ENCODE measurements at places on chromosomes 3 and 15.

DNA sequence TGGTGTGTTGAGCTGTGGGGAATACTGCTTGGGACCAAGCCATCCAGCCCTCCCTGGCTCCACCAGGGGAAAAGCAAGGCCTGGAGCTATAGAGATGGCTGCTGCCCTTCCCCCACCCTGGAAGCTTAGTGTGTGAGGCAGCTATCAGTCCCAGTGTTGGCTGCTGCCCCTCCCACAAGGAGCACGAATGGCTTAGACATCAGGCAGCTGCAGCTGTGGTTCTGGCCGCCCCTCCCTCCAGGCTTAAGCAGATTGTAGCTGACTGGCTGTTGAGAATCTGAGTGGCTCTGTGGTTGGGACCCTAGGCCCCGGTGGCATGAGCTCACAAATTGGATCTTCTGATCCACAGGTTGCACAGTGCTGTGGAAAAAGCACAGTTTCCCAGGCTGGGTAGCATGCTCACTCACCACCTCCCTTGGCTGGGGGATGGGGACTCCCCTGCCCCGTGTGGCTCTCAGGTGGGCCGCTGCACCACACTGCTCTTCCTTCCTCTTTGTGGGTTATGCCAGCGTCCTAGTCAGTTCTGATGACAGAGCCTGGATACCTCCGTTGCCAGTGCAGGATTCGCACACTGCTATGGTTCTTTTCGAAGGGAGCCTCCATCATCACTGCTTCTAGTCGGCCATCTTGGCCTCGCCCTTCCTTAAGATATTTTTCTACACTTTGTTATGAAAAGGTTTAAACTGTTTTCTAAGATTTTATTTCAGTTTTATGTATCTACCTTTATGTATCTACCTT is 21.2 kb upstream of the SUCNR1 start:
- no peak for DNase-seq

- no peak for DNase-seq
These were observed 16.2 kb downstream of the DHFR2 start for GRCh38 chr3:94046533-94046932.

DNA sequence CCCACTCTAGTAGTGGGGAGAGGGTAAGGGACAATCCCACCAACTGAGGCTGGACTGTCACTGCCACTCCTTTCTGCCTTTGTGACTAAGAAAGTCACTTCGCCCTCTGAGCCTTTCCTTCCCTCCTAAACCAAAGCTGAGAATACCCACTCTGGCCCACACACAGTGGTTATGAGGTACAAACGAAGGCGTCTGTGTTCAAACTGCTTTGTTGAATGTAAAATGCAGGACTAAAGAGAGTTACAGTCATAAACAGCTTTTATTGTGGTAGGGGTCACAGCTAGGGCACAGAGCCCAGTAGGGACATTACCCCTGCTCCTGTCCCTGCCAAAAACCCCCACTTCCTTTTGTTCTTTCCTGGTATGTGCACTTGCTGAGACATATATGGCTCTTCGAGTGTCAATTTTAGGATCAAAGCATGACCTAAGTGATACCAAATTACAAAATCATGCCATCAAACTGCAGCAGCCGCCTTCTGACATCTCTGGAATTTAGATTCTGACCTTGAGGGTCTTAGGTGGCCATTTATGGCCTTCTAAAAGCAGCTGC is 45.1 kb downstream of the CTDSPL start:
- no peak for DNase-seq

DNA sequence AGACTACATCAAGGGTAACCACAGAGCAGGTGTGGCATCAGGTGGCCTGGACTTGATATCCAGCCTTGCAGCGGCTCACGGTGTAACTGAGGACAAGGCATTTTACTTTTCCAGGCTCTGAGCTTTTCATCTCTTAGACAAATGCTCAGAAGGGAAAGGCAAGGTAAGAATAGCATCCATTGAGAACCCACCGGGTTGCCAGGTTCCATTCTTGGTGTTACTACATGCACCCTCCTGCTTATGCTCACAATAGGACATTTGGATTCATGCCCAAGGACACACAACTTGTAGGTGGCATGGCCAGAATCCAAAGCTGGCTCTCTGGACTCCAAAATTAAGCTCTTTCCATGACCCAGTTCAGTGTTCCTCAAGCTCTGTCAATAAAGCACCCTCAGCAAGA is 85.5 kb downstream of the CCNL1 start:
- no peak for DNase-seq

GRCh38 chr3:69683082-69683806 is 56.0 kb upstream of the MITF start:
- DNase-seq, result no peak

DNA sequence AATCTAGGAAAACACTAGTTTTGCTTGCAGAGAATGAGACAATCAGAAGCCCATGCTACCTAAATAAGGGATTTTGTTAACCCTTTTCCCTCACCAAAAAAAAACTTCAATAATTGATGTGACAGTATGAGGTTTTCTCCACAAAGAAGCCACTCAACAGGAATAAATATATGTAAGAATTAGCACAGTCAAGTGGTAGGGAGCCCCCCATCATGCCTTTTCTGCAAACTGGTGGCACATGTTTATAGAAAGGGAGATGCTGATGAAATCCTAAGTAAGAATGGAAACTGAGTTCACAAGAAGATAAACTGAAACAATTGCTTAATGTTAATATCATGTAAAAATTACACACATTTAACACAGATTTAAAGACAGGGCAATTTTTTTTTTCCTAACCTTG is 51.0 kb downstream of the PHC3 start:
- DNase-seq, result no peak

- no peak for DNase-seq
These were observed 103.2 kb downstream of the CHL1 start for GRCh38 chr3:299590-300301.

DNA sequence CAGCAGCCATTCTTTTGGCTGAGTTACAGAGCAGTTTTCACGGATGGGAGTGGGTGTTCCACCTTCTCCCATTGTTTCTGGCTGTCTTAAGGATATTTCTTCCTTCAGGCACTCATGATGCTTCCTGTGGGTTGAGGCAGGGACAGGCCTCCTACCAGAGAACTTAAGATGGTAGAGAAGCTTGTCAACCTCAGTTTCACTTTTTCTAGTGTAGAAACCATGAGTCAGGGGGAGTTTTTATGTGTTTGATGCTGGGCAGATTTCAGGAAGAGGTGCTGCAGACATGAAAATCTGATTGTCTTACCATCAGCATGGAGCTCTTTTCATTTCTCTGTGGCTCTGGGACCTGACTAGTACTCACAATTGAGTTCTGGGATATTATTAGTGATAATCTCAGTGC is 48.7 kb upstream of the VEPH1 start:
- no peak for DNase-seq

DNA sequence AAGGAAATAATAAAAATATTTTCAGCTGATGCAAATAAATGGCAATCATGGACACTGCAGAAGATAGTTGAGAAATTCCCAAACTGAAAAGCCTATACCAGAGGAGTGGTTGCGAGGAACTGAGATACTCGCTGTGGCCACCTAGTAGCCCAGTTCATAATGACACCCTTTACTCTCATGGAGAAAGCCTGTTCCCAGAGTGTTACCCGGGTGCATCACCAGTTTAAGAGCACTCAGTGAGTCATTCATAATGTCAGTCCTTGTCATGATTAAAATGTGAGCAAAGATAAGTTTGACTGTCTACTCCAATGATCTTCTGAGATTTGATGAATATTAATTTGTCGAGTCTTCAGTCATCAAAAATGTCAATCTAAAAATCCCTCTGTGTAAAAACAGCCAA is 138.4 kb upstream of the LRRC3B start:
- DNase-seq, result no peak

- DNase-seq, result no peak
These were observed 20.4 kb upstream of the SATB1 start for GRCh38 chr3:18445401-18446148.

DNA sequence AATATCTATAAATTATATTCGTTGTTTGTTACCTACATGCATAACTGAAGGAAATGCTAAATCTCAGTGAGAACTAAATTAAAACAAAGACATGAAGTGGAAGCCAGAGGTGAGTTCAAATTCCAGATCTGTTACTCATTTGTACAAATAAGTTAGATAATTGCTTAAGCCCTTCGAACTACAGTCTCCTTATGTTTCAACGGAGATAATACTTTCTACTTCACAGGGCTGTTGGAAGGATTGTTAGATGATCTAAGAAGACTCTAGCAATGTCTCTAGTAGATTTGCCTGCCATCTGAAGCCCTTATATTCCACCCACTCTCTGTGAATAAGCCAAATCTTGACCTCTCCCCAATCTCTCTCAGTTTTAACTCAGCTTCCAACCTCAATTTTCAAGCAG is 125.8 kb downstream of the P2RY1 start:
- no peak for DNase-seq

DNA sequence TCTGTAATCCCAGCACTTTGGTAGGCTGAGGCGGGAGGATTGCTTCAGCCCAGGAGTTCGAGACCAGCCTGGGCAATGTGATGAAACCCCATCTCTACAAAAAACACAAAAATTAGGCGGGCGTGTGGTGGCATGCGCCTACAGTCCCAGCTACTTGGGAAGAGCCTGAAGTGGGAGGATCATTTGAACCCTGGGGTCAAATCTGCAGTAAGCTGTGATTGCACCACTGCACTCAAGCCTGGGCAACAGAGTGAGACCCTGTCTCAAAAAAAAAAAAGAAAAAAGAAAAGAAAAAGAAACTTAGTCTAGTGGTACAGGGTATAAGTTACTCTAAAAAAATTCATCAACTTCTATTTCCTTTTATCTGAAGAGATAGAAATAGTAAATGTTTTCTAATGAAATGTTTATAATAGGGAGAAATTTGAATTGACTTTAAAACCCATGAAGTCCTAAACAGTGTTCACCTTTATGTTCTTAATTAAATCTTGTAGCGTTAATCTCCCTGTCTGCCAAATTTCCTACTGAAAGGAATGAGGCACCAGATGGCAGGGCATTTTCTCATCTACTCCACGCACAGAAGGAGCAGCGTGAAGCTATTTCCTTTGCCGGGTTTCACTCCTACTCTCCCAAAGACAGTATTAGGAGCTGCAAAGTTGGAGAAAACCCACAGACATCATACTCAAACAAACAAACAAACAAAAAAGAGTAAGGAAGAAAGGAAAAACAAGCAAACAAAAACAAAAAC is 1.9 kb downstream of the PCLAF start:
- DNase-seq, result no peak

- no peak for DNase-seq
These were observed 265.2 kb upstream of the UBE2E1 start for GRCh38 chr3:23540600-23540999.

DNA sequence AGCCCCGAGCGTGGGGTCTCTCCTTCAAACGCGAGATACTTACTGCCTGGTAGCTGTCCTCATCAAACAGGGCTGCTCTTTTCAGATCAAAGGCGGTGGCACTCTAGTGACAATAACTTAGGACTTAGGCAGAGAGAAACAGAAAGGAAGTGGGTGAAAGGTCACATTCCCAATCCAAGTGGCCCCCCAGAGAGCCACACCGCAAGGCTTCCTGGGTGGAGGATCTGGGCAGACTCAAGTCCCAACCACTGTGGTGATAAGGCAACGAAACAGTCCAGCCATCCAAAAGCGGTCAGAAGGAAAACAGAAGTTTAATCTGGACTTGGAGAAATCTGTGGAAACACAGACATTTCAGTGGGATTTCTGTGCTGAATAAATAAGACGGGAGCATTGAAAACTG is 227.2 kb downstream of the ADAMTS17 start:
- no peak for DNase-seq

GRCh38 chr3:130395331-130395730 is 49.9 kb downstream of the COL6A5 start:
- no peak for DNase-seq

DNA sequence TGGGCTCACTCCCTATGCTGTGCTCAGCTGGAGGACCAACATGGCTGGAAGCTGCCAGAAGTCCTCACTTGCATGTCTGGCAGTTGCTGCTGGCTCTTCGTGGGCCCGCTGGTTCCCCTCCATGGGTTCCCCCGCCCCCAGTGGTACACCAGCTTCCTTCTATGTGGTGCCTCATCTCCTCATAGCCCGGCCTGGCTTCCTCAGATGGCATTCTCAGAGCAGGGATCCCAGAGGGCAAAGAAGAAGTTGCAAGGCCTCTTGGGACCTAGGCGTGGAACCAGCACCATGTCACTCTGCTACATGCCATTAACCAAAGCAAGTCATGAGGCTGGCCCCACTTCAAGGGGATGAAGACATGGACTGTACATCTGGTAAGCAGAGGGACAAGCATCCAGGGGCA is 2.9 kb upstream of the CFAP92 start:
- DNase-seq, result no peak

GRCh38 chr3:187743195-187744141 is 1.8 kb downstream of the BCL6 start:
- no peak for DNase-seq
